ENCODE measurements at places on chromosomes 12 and 14.

DNA sequence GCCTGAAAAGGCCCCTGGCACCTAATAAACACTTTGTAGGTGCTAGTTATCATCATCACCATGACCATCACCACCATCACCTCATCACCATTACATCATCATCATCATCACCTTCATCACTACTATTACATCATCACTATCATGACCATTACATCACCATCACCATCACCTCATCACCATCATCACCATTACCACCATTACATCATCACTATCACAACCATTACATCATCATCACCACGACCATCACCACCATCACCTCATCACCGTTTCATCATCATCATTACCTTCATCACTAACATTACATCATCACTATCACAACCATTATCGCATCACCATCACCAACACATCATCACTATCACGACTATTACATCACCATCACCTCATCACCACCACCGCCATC lies 132.8 kb downstream of the RIMBP2 start:
- DNase-seq, result no peak

- DNase-seq, result no peak
Observed at GRCh38 chr14:94643316-94644101, 31.3 kb downstream of the SERPINA3 start.

DNA sequence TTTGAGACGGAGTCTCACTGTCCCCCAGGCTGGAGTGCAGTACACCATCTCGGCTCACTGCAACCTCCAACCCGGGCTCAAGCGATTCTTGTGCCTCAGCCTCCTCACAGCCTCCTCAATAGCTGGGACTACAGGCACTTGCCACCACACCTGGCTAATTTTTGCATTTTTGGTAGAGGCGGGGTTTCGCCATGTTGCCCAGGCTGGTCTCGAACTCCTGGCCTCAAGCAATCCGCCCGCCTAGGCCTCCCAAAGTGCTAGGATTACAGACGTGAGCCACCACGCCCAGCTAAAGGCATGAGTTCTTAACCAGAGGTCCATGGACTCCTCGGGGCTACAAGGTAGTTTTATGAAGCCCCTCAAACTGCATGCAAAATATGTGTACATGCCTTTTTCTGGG lies 2.1 kb downstream of the SARNP start:
- DNase-seq, result no peak

DNA sequence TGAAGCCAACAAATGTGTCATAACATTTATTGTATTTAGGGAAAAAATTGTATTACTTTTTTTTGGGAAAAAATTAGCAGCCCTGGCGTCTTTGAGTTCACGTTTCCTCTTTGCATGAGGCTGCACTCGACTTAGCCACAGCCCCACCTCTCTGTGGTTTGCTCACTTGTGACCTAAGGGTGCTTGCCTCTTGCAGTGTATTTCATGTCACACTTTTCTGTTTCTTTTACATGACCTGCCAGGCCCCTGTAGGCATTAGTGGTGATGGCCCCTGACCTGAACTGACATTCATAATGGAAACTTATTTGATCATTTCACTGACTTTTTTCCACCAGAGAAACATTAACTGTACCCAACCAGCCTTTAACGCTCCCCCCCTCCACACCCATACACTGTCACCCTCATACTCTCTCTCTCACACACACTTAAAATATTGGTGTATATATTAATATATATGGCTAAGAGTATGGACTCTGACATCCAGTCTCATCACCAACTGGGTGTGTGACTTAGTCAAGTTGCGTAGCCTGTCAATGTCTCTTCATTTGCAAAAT lies 122.9 kb downstream of the PRKCH start:
- DNase-seq, result no peak

DNA sequence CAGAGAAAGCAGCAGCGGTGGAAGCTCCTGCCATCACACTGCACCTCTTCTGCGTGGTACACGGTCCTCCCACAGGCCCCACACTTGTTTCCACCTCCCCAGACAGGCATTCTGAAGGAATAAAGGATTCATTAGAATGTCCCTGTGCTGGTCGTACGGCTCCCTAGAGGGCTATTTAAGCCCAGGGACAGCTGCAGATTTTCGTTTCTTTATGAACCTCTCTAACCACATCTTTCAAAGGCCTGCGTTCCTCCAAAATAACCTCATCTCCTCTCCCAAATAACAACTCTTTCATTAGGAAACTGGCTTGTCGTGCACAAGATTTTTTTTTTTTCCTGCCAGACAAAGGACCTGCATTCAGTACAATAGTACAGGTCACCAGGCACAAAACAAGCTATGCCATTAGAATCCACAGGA lies 12.7 kb downstream of the CSRP2 start:
- DNase-seq, result no peak

DNA sequence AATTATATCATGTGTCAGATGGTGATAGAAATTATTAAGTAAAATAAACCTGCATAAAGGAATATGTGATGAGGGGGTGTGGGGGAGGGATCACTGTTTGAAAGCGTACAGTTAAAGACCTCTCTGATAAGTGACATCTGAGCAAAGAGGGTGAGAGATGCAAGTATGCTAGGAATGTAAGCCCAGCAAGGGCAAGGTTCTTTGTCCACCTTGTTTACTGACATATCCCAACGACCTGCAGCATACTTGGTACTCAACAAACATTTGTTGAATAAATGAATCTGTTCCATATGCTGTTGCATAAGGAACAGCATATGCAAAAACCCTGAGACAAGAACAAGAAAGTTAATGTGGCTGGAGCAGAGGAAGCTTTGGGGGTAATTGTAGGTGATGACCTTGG lies 12.0 kb upstream of the MDM1 start:
- no peak for DNase-seq

- DNase-seq, result peak; percentile 5
Observed at GRCh38 chr12:96711364-96711763, 195.7 kb upstream of the NEDD1 start.

DNA sequence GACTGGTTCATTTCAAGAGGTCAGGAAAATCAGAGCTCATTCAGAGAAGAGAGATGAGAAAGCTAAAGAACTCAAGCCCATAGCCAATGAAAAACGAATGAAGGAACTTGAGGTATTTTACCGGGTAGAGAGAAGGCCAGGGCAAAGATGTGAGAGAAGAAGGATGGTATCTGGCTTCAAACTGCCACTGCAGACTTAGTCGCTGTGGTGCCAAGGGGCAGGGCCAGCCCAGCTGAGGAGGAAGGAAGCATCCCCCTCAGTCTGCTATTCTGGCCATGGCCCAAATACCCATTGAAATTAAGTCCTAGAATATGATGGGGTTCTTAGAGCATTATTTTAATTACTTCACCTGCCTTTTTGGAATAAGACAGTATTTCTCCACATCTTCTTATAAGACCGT lies 69.2 kb downstream of the ANO2 start:
- no peak for DNase-seq

GRCh38 chr12:106794369-106794768 lies 19.9 kb downstream of the RIC8B start:
- no peak for DNase-seq

DNA sequence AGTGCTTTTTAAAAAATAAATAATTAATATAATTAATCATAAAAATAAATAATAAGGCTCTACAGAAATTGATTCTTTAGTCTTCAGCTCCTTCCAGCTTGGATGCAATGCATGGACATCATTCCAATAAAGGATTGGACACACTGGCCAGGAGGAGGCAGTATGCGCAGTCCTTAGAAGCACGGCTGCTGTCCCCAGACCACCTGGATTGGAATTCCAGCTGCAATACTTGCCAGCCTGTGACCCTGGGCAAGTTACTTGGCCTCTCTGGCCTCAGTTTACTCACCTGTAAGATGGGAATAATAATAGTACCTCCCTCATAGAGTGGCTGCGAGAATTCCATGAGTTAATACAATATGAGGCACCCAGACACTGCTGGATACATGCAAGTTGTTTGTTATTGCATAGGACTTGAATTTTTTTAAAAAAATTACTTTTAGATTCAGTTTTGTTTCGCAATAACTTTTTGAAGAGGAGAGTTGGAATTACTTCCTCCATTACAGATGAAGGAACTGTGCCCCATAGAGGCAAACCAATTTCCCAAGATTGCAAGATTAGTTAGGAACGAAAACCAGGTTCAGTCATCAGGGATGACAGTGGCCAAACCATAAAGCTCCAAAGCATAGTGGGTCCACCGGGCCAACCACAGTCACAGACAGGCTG lies 12.2 kb downstream of the RPH3A start:
- no peak for DNase-seq

DNA sequence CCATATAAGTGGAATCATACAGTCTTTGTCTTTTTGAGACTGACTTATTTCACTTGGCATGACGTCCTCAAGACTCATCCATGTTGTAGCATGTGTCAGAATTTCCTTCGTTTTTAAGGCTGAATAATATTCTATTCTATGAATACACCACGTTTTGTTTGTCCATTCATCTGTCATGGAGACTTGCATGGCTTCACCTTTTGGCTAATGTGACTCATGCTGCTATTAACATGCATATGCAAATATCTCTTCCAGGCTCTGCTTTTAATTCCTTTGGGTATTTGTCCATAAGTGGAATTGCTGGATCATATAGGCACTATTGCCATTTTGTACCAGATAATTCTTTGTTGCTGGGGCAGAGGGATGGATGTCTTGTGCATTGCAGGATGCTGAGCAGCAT lies 19.6 kb upstream of the WSCD2 start:
- DNase-seq, result no peak

GRCh38 chr12:86228656-86229055 lies 27.5 kb downstream of the MGAT4C start:
- DNase-seq, result peak; percentile 43

DNA sequence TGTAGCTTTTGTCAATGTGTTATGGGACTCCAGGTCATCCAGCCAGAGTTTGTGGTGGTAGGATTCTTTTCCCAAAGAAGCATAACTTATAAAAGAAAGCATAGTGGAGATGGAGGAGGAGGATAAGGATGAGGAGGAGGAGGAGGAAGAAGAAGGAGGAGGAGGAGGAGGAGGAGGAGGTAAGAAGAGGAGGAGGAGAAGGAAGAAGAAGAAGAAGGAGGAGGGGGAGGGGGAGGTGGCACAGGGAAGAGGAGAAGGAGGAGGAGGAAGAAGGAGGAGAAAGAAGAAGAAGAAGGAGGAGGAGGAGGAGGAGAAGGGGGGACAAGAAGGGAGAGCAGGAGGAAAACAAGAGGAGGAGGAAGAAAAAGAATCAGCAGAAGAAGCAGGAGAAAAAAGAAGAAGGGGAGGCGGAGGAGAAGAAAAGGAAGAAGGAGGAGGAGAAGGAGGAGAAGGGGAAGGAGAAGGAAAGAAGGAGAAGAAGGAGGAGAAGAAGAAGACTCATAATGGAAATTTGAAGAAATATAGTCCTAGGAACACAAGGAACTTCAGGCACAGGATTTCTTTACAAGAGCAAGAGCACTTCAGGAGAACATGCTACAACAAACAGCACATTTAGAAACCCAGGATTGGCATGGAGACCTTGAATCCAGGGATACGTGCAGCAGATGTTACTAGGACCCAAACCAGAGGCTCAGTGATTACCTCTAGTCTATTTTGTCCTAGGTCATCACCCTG lies 22.6 kb downstream of the TSPAN8 start:
- DNase-seq, result no peak

GRCh38 chr12:75289753-75290152 lies 40.4 kb downstream of the CAPS2 start:
- peak; percentile 8 for DNase-seq

DNA sequence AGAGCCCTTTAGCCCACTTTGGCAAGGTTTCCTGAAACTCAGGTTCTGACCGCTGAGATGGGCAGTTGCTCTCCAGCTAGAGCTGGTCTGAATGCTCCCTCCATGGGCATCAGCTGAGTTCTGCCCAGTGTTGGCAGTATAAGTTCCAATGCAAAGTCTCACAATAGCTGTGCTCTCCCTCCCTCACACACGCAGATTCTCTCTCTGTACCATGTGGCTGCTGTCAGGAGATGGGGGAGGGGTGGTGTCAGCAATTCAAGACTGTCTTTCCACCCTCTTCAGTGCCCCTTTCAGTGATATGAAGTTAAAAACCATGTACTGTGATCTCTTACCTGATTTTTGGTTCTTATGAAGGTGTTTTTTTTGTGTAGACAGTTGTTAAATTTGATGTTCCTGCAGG lies 164.3 kb upstream of the PLEKHA5 start:
- no peak for DNase-seq

DNA sequence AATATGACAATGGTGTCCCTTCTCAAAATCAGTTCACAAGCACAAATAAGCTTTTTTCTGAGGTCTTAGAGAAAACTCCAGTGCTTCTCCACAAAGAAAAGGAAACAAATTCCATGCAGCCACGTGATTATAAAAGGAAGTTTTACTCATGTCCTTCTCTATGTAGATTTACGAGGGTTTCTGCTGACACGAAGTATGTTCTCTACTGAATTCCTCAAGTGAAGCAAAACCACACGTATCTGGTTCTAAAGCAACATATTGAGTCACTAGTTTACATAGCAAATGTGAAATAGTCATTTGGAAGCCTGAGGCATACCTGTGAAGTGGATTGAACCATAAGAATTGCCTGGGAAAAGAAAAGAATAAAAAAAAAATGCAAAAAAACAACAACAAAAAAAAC lies 31.9 kb downstream of the BMP4 start:
- peak; percentile 96 for DNase-seq

DNA sequence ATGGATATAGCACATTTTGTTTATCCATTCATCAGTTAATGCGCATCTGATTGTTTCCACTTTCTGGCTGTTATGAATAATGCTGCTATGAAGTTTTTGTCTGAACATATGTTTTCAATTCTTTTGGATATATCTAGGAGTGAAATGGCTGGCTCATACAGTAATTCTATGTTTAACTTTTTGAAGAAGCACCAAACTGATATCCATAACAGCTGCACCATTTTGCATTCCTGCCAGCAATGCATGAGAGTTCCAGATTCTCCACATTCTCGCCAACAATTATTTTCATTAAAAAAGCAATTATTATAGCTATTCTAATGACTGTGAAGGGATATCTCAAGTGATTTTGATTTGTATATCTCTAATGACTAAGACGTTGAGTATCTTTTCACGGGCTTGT lies 89.9 kb upstream of the PPP4R3A start:
- DNase-seq, result no peak

- no peak for DNase-seq
Observed at GRCh38 chr12:115222220-115222619, 538.2 kb upstream of the TBX3 start.

DNA sequence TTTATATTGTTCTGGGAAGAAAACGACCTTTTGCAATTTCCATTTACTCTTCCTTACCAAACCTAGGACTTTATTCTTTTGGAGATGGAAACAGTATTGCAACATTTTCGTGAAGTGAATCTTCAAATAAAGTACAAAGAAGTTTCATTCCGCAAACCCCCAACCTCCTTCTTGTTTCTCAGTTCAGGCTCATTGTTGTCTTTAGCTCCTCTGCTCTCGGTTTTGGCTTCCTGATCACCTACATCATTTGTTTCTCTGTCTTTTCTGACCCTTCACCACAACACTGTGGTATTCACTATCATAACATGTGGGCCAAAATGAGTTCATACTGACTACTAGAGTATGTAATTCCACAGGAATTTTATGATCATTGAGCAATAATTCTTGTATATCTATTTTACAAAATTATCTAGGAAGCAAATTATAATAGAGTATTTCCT lies 266.8 kb downstream of the ADAMTS20 start:
- peak; percentile 99 for DNase-seq

GRCh38 chr12:28585146-28585545 lies 394.9 kb downstream of the CCDC91 start:
- no peak for DNase-seq

Data from kidney glomerular epithelial cell (primary cell).